ENCODE measurements at places on chromosomes 6 and 20.

- DNase-seq, result no peak
Measured at GRCh38 chr6:132484680-132485018, 28.3 kb downstream of the STX7 start.

DNA sequence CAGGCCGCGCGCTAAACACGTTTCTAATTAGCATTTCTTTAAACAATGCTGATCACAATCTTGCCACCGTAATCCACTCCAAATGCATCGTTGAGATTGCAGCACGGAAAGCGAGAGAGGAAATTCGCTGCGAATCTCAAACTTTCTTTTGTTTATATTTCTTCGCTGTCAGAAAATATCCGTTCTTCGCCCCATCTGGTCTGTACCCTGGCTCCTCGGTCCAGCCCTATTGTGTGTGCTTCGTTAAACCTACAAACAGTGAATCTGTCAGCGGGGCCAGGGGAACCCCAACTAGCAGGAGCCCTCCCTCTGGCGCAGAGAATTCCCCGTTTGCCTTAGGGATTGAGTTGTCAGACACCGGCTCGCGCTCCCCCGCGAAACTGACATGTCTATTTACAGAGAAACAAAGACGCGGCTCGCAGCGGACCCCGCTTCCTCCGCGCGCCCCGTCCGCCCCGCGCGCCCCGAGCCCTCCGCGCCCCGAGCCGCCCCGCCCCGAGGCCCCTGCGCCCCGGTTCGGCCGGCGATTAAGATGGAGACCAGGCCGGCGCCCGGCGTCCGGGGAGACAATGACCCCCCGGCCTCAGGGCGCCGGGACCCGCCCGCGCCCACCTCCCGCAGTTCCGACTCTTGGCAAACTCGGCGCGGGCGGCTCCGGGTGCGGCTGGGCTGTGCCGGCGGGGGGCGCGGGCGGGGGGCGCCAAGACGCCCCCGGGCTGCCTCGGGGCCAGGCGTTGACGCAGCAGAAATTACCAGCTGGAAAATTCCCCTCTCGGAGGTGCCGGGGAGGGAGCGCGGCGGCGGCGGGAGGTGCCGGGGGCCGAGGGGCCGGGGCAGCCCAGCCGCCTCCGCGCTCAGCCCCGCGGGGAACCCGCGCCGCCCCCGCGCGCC is 874 bp downstream of the ZBTB46 start:
- DNase-seq, result no peak

GRCh38 chr20:55472704-55473103 is 532.6 kb downstream of the CBLN4 start:
- DNase-seq, result no peak

- no peak for DNase-seq
Measured at GRCh38 chr6:127816643-127817042, 84.2 kb downstream of the THEMIS start.

- DNase-seq, result no peak
Measured at GRCh38 chr6:30077218-30077617, 1.6 kb upstream of the RNF39 start.

DNA sequence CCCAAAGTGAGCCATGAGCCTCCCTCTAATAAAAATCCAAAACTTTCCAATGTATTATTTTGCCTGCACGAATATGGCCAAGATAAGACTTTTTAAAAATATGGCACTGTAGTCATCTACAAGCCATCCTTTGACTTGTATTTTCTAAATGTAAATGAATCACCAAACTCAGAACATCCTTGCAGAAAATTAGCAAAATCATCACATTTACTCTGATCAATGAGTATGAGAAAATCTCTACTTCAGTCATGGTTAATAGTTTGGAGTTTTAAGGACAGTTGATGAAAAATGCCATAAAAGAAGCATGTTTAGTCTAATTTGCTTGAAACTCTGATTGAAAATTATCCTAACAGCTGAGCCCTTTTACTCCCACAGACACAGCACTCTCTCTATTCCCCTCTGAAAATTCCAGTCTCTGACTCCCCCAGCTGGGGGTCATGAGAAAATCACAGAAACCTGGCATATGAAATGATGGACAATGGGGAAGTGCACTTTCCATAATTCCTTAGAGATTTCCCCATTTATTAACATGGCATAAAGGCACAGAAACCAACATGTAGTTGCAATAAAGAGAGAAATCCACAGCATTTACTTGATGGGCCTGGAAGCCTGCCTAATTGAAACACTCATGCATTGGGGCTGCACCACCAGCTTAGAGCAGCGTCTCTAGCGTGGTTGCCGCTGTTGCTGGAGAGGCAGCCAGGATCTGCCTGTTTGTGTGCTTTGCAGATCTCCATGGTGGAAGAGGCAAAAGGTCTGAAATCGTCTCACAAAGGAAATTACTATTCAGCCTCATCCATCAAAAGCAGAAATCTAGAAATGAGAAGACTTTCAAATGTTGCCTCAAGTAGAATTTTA is 214.0 kb downstream of the WDR27 start:
- DNase-seq, result no peak

DNA sequence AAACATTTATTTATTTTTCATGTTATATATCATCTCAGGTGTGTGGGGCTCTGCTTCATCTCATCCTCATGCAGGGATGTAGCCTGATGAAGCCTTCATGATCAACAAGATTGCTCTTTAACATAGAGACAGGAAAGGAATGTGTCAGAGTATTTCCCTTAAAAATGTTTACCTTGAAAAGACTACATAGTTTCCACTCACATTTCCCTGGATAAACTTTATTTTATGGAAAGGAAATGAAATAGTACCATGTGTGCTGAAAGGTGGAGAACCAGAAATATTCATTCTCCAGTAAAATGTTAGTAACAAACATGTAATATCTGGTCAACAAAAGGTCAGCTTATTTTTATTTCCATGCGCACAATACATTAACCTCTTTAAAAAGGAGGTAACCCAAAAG is 155.8 kb downstream of the GRM1 start:
- no peak for DNase-seq

DNA sequence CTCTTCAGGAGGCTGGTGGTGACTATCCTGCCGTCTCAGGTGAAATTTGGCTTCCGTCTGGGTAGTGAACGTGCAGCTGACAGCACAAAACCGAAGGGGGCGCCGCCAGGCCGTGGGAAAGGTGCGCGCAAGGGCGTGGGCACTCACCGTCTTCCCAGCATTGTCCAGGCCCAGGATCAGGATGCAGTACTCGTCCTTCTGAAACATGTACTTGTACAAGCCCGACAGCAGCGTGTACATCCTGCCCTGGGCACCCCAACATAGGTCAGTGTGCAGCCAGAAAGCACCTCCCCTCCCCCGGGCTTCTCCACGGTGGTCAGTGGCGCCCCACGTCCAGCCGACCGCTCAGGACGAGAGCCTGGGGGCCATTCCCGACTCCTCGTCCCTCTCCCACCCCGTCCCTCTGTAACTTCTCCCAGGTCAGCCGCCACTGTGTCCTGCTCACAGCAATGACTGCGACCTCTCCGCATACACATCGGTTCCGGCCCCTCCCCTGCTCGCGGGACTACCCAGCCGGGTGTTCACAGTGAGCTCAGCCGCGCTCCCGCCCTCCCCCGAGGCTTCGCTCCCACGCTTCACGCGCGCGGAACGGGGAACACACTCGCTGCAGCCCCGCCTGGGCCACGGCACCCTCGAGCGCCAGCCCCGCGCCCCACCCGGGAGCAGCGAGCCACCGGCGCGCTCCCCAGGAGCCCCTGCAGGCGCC is 771 bp downstream of the ARFRP1 start:
- no peak for DNase-seq

DNA sequence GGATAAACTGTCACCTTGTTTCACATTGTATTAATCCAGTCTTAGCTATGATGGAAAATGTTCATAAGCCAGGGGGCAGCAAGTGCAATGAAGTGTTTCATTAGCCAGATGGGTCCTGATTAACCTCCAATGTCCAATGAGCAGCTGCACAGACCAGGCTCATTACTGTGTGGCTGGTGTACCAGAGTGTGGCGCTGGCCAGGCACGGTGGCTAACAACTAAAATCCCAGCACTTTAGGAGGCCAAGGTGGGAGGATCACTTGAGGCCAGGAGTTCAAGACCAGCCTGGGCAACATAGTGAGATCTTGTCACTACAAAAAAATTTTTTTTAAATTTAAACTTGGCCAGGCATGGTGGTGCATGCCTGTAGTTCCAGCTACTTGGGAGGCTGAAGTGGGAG is 201.7 kb upstream of the FOXQ1 start:
- DNase-seq, result no peak

DNA sequence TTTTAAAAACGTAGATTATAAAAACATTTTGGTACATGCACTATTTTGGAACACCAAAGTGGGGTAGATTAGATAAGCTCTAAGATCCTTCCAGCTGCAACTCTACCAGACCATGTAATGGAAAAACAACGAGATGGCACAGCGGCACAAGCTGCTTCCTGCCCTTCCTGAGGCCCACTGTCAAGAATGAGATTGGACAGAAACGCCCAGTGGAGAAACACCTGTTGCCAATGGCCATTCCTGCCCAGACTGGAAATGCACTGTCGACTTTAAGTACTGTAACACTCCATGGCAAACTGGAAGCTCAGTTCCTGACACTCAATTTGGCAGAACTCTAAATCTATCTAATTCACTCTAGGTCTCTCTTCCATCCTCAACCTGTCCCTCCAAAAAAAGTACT is 21.4 kb downstream of the EDEM2 start:
- no peak for DNase-seq

- DNase-seq, result no peak
Measured at GRCh38 chr6:26465776-26466175, 8.0 kb downstream of the BTN2A1 start.

GRCh38 chr20:25380945-25381614 is 9.6 kb downstream of the ABHD12 start:
- DNase-seq, result no peak

DNA sequence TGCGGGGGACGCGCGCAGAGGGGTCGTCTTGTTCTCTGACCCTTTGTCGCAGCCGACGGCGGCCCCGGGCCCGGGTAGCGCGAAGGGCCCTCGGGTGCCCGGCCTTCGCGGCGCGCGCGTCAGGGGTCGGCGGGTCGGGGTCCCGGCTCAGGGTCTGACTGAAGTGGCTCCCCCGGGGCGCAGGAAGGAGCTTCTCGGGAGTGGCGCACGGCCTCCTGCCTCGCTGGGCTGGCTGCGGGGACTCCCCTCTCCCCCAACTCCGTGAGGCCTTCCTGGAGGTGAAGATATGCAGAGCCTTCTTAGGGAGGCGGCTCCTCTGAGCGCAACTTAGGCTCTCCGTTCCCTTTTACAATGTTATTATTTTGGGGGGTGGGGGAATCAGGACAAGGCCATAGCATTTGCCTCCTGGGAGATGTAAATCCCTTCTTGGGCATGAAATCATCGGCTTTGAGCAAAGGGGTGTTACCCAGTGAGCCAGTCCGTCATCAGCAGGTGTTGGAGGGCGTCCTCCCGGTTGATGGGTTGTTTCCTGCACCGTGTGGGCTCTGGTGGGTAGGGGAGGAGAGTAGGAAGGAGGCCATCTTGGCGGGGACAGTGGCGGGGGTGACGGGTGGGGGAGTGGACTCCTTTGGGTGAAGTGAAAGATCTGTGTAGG is 523 bp downstream of the CDS2 start:
- DNase-seq, result peak; percentile 39

GRCh38 chr20:32902456-32903420 is 44.0 kb downstream of the EFCAB8 start:
- peak; percentile 58 for DNase-seq

DNA sequence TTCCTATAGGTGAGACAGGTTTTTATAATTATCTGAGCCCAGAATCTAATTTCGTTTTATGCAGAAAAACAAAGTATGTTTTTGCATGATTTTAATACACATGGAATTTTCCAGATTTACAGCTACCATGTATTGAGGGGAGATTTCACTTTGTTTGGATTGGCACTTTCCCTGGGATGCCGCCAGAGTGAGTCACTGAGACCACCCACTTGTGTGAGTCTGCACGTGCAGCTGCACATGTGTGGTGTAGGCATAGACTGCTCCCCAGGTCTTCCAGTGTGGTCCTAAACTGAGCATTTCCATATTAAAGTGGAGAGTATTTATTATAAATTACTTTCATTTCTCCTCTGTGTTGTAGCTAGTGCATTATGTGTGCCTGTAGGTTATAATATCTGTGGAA is 186.8 kb downstream of the UBE3D start:
- no peak for DNase-seq

DNA sequence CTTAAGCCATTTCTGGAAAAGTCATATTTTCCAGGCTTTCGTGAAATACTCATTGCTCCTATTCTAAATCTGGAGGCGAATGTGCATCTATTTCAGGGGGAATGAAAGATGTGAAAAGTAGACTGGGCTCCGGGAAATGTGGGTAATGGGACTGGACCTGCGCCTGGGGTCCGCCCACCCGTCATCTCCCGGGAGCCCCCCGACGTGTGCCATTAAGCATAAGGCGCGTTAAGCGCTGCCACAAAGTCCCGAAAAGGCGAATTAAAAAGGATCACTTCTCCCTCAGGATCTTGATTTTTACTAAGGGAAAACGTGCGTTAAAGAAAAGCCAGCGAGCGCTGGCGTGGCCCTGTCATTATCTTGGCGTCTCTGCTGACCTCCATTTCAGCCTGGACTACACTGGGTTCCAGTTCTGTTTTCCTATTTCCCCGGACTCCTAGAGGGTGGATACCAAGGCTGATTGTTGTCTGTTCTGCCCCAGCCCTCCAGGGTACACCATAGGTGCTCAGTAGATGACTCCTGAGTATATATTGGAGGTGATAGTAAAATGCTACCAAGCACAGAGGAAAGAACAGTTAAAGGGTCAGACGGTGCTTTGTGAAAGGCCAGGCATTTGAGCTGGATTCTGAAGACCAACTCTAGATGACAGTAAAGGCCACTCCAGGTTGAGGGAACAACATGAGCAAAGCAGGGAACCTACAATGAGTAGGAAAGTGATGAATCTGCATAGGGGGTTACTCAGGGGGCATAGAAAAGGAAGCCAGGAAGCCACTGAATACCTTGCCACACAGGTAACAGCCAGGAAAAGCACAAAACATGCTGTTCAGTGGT is 89.2 kb upstream of the ARID1B start:
- DNase-seq, result no peak

- no peak for DNase-seq
Measured at GRCh38 chr20:62359043-62359490, 8.0 kb downstream of the LAMA5 start.

GRCh38 chr6:63553208-63553607 is 19.1 kb upstream of the LOC128125822 start:
- no peak for DNase-seq

GRCh38 chr6:169396554-169397163 is 143.0 kb upstream of the THBS2 start:
- DNase-seq, result no peak

- no peak for DNase-seq
Measured at GRCh38 chr6:88493717-88494116, 327.6 kb upstream of the CNR1 start.

DNA sequence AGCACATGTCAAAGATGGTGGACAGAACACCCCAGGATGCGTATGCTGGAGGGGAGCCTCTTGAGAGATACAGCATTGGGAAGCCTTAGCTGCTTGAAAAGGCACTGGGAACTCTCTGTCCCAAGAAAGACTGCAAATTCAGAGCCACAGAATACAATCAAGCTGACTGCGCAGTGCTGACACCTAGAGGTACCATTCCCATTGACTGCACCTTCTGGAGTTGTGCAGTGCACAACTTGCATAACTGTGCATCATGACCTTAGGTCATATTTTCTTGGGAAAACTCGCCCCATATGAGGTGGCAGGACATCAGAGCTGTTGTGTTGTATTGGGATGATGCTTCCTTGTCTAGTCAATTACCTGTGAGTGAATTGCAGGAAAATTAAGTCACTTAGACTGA is 646.5 kb upstream of the NOX3 start:
- peak; percentile 2 for DNase-seq

GRCh38 chr20:48260129-48260756 is 475.0 kb upstream of the SULF2 start:
- DNase-seq, result no peak

All from SW 1271 (cell line).